Keratinocyte (primary cell): ENCODE measurements at places on chromosomes 13 and 19.

DNA sequence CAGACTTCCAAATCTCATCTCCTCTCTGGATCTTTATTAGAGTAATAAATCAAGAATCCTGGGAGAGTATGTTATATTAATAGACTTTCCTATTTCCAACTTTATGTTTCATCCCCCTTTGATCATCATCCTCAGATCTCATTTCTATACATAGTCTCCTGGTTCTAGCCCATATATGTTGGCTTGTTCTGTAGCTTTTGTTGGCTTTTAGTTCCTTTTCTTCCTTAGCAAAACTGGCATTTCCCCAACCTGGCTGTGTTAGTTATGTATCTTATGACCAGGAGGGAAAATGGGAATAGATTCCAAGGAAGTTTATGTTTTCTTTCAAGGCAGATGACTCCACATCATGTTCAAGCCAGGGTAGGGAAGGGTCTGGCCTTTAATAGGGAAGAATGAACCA, 2464.5 kb downstream of the PCDH9 start:
- DNase-seq = no peak

DNA sequence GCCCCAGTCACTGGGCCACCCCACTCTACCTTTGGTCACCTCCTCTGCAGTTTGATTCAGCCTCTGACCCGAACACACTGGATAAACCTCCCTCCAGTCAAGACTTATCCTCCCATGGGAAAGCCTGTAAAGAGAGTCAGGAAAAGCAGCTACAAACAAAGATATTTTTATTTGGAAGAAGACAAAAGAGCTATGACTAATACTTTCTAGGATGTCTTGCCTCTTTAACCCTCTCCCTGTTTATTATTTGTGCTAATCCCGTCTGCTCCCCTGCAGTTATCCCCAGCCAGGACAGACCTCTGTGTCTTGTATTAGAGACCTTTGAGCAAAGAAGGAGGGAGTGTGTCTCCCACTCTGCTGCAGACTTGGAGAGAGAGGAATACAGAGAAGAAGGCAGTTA, 178.3 kb downstream of the EFNB2 start:
- DNase-seq = no peak

DNA sequence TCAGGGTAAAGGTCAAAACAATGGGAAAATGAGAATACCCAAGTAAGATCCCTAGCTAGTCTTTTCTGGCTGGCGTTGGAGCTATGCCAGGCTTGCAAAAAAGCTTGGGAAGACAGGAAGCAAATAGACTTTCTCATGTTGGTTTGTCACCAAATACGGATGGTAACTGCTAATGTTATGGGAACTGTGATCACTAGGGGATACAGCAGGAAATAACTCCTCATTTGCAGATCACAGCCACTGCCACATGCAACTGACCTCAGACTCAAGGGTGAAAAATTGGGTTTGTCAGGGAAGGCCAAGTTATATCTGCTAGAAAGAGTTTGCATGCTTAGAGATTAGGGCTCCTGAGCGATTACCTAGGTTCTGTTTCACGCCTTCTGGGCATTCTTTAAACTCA, 162.9 kb downstream of the NHLRC3 start:
- no peak for DNase-seq

DNA sequence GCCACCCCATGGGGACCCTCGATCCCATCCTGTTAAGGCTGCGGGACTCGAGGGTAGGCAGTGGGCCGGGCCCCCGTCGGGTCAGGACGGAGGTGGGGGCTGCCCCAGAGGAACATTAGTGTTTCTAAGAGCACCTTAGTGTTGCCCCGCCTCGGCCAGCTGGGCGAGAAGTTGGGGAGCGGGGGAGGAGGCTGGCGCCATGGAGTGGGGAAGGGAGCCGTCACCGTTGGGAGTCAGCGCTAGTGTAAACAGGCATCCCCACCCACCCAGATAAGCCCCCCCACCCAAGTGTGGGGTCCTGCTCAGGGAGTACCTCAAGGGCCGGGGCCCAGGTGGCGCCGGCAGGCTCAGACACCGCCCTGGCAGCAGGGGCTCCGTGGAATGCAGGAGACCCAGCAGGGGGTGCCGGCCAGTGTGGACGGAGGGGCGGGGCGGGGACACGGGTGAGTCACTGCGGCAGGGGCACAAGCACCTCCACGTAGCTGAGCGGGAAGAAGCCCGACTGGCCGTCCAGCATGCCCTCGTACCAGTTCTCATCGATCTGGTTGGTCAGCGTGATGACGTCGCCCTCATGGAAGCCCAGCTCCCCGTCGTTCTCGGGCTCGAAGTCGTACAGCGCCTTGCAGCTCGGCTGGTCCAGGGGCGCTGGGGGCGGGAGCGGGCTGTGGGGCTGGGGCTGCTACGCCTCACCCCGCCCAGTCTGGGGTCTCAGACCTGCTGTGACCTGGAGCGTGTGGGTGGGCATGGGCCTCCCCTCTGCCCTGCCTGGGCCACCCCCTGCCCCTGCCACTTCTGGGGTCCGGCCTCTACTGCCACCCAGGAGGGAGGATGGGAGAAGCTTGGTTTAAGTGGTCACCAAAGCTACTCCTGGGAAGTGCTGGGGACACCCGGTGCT, 18.0 kb downstream of the MPND start:
- no peak for DNase-seq

DNA sequence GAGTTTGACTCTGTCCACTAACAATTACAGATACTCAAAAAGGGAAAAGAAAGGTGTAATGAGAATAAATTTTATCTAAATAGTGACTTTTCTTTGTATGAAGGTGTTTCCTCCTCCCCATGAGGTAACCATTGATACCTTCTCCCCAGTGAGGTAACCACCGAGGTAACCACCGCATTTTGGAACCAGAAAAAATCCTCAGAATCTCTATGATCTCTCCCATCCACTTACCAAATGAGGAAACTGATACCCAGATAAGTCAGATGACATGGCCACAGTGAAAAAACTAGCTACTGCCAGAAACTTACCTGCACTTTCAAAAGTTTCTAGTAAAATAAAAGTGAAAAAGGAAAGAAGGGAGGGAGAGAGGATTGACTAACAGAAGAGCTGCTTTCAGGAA, 124.0 kb upstream of the FNDC3A start:
- no peak for DNase-seq

GRCh38 chr19:5127717-5128116, 158.8 kb downstream of the KDM4B start:
- DNase-seq = no peak

GRCh38 chr19:6828698-6829633, 56.5 kb downstream of the VAV1 start:
- DNase-seq = no peak

- DNase-seq = no peak
Measured at GRCh38 chr13:26111797-26112196, 60.0 kb upstream of the SHISA2 start.

DNA sequence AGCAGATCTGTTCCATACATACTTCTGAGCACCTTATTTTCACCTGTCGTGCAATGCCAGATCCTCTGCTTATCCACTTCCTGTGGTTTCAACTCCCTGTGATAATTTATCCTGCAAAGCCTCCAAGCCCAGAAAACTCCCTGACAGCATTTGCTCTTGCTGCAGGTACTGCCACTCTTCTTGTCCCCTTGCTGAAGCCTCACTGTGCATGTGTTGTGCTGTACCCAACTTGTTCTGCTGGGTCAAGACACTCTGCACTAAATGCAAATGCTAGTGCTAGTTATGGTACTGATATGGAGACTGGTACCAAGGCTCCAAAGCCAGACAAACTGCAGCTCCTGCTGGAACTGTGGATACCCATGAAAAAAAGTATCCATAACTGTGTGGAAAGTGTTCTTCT, 315.4 kb upstream of the MIR17HG start:
- DNase-seq = no peak

GRCh38 chr19:44714597-44715169, 15.7 kb downstream of the CEACAM16 start:
- no peak for DNase-seq

- DNase-seq = no peak
Measured at GRCh38 chr13:107765724-107766401, 449.5 kb downstream of the LIG4 start.

DNA sequence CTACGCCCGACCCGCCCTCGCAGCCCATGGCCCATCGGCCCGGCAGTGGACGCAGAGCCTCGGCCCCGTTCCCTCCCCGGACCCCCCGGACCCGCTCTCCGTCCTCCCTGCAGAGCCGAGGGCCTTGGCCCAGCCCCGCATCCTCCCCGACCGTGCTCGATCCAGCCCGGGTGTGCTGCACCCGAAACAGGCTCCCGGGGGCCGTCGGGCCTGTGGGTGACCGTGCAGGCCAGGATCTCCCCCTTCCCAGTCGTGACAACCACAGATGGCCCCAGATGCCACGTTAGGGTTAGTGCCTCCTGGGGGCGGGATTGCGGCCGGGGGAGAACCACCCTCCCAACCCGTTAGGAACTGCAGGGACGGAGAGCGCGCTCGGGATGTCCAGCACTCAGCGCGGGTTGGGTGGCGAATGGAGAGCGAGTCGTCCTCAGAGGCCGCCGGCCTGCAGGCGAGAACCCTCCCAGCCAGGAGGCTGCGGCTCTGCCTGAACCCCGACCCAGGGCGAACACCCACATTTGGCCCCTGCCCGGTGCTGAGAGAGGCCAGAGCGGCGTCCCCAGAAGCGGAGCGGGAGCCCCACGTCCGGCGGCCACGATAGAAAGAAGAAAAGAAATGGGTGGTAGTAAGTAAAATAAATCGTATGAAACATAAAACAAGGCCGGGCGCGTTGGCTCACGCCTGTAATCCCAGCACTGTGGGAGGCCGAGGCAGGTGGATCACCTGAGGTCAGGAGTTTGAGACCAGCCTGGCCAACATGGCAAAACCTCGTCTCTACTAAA, 6.7 kb upstream of the MADCAM1 start:
- no peak for DNase-seq

DNA sequence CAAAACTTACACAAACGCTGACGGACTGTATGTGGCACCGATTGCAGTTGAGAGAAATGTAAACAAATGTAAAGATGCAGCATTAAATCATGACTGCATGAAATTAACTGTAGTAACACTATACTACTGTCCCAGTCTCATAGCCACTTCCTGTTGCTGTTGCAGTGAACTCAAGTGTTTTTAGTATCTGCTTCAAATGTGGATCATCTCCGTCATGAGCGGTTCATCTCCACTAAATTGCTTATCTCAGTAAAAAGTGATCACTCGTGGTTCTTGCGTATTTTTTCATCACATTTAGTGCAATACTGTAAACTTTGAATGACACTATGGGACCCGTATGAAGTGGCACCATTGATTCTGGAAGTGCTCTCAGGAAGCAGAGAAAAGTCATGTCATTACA, 60.3 kb upstream of the RNF113B start:
- DNase-seq = no peak

DNA sequence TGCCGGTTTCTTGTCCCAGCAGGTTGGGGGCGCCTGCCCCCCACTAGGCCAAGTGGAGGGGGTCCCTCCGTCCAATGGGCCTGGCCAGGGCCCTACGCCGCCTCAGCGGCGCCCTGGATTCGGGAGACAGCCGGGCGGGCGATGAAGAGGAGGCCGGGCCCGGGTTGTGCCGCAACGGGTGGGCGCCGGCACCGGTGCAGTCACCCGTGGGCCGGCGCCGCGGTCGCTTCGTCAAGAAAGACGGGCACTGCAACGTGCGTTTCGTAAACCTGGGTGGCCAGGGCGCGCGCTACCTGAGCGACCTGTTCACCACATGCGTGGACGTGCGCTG, 6.2 kb downstream of the KCNJ14 start:
- DNase-seq = no peak

GRCh38 chr19:42081584-42082203, 5.7 kb downstream of the ZNF574 start:
- no peak for DNase-seq

DNA sequence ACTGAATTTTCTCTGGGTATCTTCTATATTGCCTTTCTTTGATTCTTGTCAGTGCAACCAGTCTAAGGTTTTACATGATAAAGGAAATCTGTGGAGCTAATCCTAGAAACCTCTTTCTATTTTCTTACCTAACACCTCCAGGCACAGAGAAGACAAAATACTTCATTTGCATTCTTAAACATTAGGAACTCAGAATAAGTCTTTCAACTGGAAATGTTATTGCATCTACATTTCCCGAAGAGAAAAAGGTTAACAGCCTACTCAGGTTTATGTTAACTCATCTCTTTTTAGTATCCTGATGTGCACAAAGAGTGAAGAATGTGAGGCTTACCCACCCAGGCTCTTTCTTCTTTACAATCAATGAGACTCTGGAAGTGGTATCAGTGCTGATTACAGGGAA, 106.7 kb downstream of the PCCA start:
- DNase-seq = no peak

DNA sequence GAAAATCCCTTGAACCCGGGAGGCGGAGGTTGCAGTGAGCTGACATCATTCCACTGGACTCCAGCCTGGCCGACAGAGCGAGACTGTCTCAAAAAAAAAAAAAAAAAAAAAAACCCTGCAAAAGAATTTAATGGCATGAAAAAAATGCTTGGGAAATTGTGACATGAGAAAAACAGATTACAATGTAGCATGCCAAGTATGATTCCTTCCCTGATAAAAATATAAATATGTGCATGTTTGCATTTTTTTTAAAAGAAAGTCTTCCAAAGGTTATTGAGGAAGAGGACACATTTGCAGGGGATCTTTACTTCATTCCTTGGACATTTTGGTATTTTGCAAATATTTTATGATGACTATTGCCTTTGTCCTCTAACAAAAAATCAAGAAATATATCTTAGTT, 14.5 kb upstream of the ZBTB32 start:
- DNase-seq = no peak

DNA sequence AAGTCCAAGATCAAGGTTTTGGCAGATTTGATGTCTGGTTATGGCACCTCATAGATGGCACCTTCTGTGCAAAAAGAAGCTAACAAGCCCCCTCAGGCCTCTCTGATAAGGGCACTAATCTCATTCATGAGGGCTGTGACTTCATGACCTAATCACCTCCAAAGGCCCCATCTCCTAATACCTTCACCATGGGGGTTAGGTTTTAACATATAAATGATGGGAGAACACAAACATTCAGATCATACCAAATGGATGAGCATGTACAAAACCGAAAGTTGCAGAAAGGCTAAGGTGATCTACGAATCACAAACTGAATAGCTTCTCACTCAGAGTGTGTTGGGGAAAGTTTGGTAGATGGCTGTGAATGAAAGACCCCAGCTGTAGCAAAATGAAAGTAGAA, 217.4 kb downstream of the TBC1D4 start:
- no peak for DNase-seq
